Upper lobe of left lung (tissue), 6 donors: ENCODE measurements at places on chromosomes 3 and 15.
A peak's percentile ranks its signal among the peaks of the same experiment; 100 is the strongest.

- no peaks in the 10 kb centered on the region for H3K27me3 ChIP-seq
- no peaks in the 10 kb centered on the region for H3K36me3 ChIP-seq
- H3K4me1 ChIP-seq = no peaks in the 10 kb centered on the region
Observed at GRCh38 chr15:50252556-50252955, 13.0 kb downstream of the HDC start.

- no peak for DNase-seq
- no peaks in the 10 kb centered on the region for H3K4me1 ChIP-seq
- H3K27me3 ChIP-seq = no peaks in the 10 kb centered on the region
- H3K36me3 ChIP-seq = no peaks in the 10 kb centered on the region
- no peak overlapping the region for H3K27ac ChIP-seq
- no peak overlapping the region for H3K4me3 ChIP-seq
Observed at GRCh38 chr15:48584090-48584811, 61.3 kb downstream of the FBN1 start.

GRCh38 chr3:170054204-170054603, 16.4 kb downstream of the GPR160 start:
- H3K27ac ChIP-seq = no peak overlapping the region
- no peak overlapping the region for H3K4me3 ChIP-seq
- peaks cover 19% of the 10 kb centered on the region for H3K4me1 ChIP-seq
- no peak for DNase-seq

- no peak overlapping the region for H3K4me3 ChIP-seq
- H3K4me1 ChIP-seq = peaks cover 7% of the 10 kb centered on the region
- peaks cover 2% of the 10 kb centered on the region for H3K27me3 ChIP-seq
- no peak overlapping the region for H3K27ac ChIP-seq
Observed at GRCh38 chr15:60323322-60323721, 74.5 kb downstream of the ANXA2 start.

- DNase-seq = no peak
- H3K36me3 ChIP-seq = no peaks in the 10 kb centered on the region
- no peaks in the 10 kb centered on the region for H3K27me3 ChIP-seq
- no peak overlapping the region for H3K27ac ChIP-seq
- H3K4me3 ChIP-seq = no peak overlapping the region
Observed at GRCh38 chr3:70273492-70273891, 38.9 kb downstream of the MDFIC2 start.

DNA sequence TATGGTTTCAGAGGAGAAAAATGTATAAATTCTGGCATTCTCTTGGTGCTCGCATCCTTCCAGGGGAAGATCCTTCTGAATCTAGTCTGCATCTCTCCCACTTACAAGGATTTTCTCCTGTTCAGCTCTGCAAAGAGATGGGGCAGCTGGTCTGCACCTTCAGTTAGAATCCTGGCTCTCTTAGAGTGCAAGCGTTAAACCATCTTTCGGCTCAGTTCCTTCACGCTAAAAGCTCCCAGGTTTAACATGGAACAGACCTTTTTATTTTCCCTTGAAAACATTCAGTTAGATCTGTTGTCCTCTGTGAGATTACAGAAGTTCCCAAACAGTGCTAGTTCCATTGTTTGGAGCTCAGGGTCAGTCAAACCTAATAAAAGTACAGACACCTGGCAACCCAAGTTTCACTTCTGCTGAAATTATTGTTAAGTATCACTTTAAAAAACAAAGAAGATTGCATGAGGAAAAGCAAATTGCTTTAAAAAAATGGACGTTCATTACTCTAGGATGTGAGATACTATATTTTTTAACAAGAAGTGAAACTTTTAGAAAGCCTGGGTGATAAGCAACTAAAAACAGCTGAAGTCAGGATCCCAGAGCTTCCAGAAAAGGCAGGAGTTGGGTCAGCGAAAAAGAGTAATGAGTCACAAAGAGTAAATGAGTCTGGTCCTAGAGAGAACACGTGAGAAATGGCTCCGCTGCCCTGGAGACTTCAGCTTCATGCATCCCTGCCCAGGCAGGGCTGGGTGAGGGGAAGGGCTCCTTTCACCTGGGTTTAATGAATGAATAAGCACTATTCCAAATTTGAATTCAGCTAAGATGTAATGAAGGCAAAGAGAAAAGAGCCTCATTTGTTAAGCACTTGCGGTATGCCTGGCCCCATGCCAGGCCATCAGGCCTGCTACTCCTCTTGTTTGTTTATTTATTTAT, 63.3 kb downstream of the ABTB1 start:
- no peak for DNase-seq
- H3K4me1 ChIP-seq = peaks cover 41% of the 10 kb centered on the region
- H3K27ac ChIP-seq = peak overlapping the region; percentile 9
- no peaks in the 10 kb centered on the region for H3K27me3 ChIP-seq
- H3K4me3 ChIP-seq = no peak overlapping the region

DNA sequence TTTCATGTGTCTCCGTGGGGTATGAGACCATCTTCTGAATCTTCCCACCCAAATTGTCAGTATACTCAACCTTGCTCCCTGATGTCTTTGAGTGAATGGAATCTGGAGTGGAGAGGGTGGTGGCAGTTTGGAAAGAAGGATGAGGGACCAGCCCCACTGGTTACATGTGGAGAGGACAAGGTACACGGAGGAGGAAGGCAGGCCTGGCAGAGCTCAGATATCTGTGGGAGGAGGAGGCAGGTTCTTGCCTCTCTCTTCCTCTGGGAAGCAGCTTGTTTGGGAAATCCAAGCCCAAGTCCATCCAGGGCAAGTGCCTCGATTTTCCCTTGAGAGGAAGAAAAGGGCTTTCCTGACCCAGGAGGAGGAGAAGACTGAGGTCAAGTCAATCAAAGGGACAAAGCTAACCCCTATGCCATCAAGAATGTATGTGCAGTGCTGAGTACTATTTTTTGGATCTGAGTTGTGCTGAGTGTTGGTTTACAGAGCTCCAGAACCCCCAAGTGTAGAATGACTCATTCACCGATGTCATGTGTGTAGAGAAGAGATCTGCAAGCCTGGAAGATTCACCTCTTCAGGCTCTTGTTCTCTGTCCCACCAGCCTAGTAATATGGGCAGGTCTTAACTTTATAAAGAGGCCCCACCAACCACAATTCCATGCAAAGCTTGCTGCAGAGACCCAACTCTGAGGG, 19.8 kb upstream of the LOXL1 start:
- no peak overlapping the region for H3K4me3 ChIP-seq
- no peak for DNase-seq
- no peaks in the 10 kb centered on the region for H3K27me3 ChIP-seq
- no peaks in the 10 kb centered on the region for H3K4me1 ChIP-seq

DNA sequence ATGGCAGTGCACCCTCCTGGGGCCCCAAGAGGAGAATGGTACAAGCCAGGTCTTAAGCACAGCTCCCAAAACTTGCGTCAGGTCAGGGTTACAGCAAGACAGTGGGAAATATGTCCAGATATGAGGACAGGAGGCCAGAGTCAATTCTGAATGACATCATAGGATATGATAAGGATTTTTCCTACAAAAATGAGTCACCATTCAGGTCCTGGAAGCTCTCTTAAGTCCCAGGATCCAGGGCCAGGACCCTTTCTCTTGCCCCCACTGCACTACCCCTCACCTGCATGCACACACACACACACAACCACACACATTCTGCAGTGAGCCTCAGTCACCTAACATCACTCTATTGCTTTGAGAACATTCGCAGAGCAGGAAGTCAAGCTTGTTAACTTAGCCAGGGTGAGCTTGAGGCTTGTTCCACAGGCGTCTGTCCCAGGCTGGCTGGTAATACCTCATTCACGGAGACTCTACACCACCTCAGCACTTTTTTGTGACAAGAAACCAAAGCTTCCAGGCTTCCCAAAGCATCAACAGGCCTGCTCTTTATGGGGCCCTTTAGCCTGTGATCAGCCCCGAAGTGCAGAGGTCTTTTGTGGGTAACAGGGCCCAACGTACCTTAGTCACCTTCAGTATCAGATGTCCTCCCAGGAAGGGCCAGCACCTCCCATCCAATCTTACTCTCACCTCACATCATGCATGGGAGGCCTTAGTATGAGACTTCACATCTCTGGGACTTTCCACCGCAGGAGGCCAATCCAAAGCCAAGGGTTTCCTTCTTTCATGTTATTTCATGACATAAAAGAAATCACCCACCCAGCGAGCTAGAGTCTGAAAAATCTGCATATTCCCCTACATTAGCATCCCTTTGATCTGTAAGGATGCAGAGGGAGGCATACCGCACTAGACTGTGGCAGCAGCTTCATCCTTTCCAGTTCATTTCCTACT, 74.0 kb upstream of the LIPC start:
- no peak for DNase-seq
- H3K36me3 ChIP-seq = no peaks in the 10 kb centered on the region
- H3K27ac ChIP-seq = no peak overlapping the region
- no peak overlapping the region for H3K4me3 ChIP-seq
- H3K27me3 ChIP-seq = no peaks in the 10 kb centered on the region

DNA sequence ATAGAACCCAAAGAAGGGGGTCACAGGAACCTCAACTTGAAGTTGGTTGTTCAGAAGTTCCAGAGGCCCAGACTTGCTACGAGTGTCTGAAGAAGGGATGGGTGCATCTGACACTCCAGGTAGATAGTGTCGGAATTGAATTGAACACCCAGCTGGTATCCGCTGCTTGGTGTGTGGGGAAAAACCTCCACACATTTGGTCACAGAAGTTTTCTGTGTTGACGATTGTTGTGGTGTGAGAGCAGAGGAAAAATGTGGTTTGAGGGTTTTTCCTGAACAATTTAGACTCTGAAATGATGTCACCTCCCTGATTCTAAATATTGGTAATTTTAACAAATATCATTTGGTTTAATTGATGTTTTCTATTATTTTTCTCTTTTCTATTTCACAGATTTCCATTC, 218.8 kb upstream of the CTNNB1 start:
- no peaks in the 10 kb centered on the region for H3K36me3 ChIP-seq
- no peak overlapping the region for H3K27ac ChIP-seq
- H3K4me3 ChIP-seq = no peak overlapping the region
- H3K4me1 ChIP-seq = peaks cover 5% of the 10 kb centered on the region
- DNase-seq = no peak

DNA sequence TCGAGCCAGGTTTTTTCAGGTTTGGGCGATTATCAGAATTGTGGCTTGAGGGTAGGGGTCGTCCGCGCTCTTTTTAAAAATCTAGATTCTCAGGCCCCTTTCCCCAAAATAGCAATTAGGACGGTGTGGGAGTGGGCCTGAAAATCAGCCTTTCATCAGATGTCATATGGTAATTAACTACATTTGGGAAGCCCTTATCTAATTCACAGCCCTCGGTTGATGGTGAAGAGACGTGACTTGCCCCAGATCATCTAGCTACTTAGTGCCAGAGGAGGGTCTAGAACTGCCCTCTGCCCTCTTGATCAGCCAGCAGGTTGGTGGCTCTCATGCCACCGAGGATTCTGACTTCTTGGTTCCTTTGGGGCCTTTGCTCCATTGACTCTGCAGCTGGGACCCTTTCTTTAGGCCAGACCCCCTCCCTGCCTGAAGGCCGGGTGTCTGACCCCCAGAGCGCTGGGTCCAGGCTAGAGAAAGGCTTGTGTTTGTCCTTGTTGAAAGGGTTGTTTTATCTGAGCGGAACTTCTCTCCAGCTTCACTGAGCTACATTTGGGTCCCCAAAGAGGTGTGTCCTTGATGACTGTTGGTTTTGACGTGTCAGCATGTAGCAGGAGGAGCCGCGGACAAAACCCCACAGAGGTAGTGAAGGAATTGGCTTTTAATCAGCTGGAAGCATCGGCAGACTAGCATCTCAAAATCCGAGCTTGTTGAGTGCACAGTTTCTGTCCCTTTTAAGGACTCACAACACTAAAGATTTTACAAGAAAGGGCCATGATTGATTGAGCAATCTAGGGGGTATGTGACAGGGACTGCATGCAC, 857 bp downstream of the AEN start:
- H3K27me3 ChIP-seq = no peaks in the 10 kb centered on the region
- no peak for DNase-seq
- peak overlapping the region; percentile 81 for H3K4me3 ChIP-seq
- H3K27ac ChIP-seq = peak overlapping the region; percentile 75
- H3K36me3 ChIP-seq = peaks cover 7% of the 10 kb centered on the region

GRCh38 chr3:49998326-49998725, 58.4 kb downstream of the RBM6 start:
- no peaks in the 10 kb centered on the region for H3K27me3 ChIP-seq
- no peaks in the 10 kb centered on the region for H3K4me1 ChIP-seq
- DNase-seq = no peak
- peaks cover 11% of the 10 kb centered on the region for H3K36me3 ChIP-seq
- no peak overlapping the region for H3K27ac ChIP-seq

- H3K27me3 ChIP-seq = no peaks in the 10 kb centered on the region
- no peak overlapping the region for H3K27ac ChIP-seq
- H3K4me3 ChIP-seq = no peak overlapping the region
- H3K36me3 ChIP-seq = no peaks in the 10 kb centered on the region
- DNase-seq = no peak
- no peaks in the 10 kb centered on the region for H3K4me1 ChIP-seq
Observed at GRCh38 chr3:13828501-13829265, 51.2 kb downstream of the WNT7A start.

DNA sequence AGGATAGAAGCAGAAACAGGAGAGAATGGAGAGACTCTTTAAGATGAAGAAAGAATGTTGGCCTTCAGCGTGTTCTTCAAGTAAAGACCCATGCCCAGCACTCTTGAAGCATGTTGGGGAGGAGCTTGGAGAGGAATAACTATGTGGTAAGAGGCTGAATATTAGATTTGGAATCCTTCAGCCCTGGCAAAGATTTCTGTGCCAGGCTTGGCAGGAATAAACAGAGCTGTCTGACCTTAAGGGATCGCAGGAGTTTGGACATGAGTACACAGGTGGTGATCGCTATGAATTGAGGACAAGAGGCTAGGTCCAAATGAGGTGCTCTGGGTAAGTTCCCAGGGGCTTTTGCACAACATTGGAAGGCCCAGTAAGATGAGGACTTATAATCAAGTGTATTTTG, 132.6 kb upstream of the TBL1XR1 start:
- no peaks in the 10 kb centered on the region for H3K27me3 ChIP-seq
- no peaks in the 10 kb centered on the region for H3K4me1 ChIP-seq
- H3K27ac ChIP-seq = no peak overlapping the region
- H3K4me3 ChIP-seq = no peak overlapping the region
- no peaks in the 10 kb centered on the region for H3K36me3 ChIP-seq

DNA sequence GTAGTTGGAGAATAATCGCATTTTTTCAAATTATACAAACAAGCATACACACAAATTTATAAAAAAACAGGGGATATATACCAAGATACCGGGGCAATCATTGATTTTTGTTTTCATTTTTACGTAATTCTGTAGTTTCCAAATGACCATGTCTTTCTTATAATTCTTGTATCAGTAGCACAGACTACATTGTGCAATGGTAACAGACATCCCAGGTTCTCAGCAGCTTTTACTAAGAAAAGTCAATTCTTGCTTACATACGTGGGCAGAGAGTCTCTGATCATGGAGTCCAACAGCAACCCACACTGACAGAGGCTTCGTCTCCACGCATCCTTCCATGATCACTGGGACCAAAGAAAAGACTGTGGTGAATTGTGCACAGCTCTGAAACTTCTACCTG, 441.3 kb downstream of the TBL1XR1 start:
- no peaks in the 10 kb centered on the region for H3K4me1 ChIP-seq
- H3K4me3 ChIP-seq = no peak overlapping the region
- no peak for DNase-seq
- H3K36me3 ChIP-seq = no peaks in the 10 kb centered on the region

- peak; percentile 68 for DNase-seq
- no peak overlapping the region for H3K27ac ChIP-seq
- H3K4me1 ChIP-seq = no peaks in the 10 kb centered on the region
- H3K27me3 ChIP-seq = no peaks in the 10 kb centered on the region
- H3K36me3 ChIP-seq = no peaks in the 10 kb centered on the region
Observed at GRCh38 chr15:25565470-25566264, 126.8 kb upstream of the UBE3A start.
